ENCODE measurements at places on chromosomes 7 and 10. TPM values are rescaled to one million over a fixed set of nuclear protein-coding genes. Genes with fewer than 3 reads are reported as not detected.

Gene FAM25G
- not detected for total RNA-seq

Gene GPR26
- not detected for total RNA-seq

Gene PARD3
- total RNA-seq: 37.5 TPM

Gene SFTPA2
- not detected for total RNA-seq

Gene FOXI2
- total RNA-seq: not detected

Gene TNS3
- total RNA-seq: 89.8 TPM

Gene FZD8
- total RNA-seq: 23.0 TPM

Gene NET1
- 95.9 TPM for total RNA-seq

Gene PRR15
- not detected for total RNA-seq

Gene FKBP6
- not detected for total RNA-seq

Gene LRRC18
- total RNA-seq: not detected

DNA sequence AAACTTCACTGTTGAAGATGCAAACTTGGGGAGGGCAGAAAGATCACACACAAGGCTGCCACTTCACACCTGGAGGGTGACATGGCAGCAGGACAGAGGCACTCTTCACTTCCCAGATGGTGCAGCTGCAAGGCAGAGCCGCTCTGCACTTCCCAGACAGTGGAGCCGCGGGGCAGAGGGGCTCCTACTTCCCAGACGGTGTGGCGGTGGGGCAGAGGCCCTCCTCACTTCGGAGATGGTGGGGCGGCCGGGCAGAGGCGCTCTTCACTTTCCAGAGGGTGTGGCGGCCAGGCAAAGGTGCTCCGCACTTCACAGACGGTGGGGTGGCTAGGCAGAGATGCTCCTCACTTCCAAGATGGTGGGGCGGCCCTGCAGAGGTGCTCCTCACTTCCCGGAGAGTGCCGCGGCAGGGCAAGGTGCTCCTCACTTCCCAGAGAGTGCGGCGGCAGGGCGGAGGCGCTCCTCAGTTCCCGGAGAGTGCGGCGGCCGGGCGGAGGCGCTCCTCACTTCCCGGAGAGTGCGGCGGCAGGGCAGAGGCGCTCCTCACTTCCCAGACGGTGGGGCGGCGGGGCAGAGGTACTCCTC lies 58.3 kb upstream of the PPP1R9A start:
- DNase-seq: no peak
- no peak overlapping the region for H3K27ac ChIP-seq
- no peak overlapping the region for H3K4me3 ChIP-seq

DNA sequence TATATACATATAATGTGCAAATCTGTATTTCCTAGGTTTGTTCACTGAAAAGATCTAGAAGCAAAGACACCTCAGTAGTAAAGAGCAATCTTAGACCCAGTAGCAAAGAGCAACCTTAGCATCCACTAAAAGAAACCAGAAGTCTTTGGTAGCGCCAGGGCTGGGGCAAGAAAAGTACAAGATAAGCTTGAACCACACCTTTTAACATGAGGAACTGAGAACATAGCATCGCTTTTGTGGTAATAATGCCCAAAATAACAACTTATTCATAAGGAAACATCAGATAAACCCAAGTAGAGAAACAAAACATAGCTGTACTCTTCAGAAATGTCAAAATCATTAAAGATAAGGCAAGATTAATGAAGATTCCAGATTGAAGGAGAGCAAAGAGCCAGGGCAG lies 173.4 kb downstream of the IMMP2L start:
- H3K4me3 ChIP-seq: no peak overlapping the region
- no peaks in the 10 kb centered on the region for H3K27me3 ChIP-seq
- H3K4me1 ChIP-seq: no peaks in the 10 kb centered on the region
- no peak overlapping the region for H3K27ac ChIP-seq

- H3K27me3 ChIP-seq: no peaks in the 10 kb centered on the region
- H3K4me1 ChIP-seq: no peaks in the 10 kb centered on the region
- no peak overlapping the region for H3K4me3 ChIP-seq
- H3K27ac ChIP-seq: no peak overlapping the region
- H3K36me3 ChIP-seq: no peaks in the 10 kb centered on the region
Observed at GRCh38 chr10:111373696-111374095, 296.9 kb downstream of the ADRA2A start.

- no peaks in the 10 kb centered on the region for H3K27me3 ChIP-seq
- H3K36me3 ChIP-seq: no peaks in the 10 kb centered on the region
- no peak for DNase-seq
- no peak overlapping the region for H3K27ac ChIP-seq
- no peak overlapping the region for H3K4me3 ChIP-seq
Observed at GRCh38 chr7:21550821-21551531, 8.1 kb downstream of the DNAH11 start.

GRCh38 chr10:80277016-80277415 lies 12.4 kb downstream of the MAT1A start:
- H3K27ac ChIP-seq: no peak overlapping the region
- DNase-seq: no peak
- H3K4me3 ChIP-seq: no peak overlapping the region
- no peaks in the 10 kb centered on the region for H3K27me3 ChIP-seq
- no peaks in the 10 kb centered on the region for H3K4me1 ChIP-seq

- no peaks in the 10 kb centered on the region for H3K4me1 ChIP-seq
- no peak overlapping the region for H3K4me3 ChIP-seq
- H3K36me3 ChIP-seq: no peaks in the 10 kb centered on the region
- no peak for DNase-seq
- H3K27me3 ChIP-seq: no peaks in the 10 kb centered on the region
- no peak overlapping the region for H3K27ac ChIP-seq
Observed at GRCh38 chr10:67790534-67791408, 47.2 kb downstream of the DNAJC12 start.

DNA sequence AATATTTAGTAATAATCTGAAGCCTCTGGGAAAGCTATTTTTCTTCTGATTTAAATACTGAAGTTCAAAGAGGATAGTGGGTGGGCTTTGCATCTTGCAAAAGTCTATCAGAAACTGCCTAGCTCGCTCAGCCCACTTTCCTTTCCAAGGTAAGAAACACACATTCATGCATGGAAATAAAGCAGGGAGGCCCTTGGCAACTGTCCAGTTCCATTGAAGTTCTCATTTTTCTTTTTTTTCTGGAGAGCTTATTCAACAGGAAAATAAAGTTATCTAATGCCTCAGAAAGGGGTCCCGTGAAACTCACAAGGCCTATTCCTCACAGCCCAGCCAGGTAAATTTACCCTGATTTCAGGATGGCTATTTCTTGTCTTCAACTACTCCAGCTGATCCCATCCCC lies 654.9 kb downstream of the KCNMA1 start:
- H3K4me3 ChIP-seq: no peak overlapping the region
- H3K27ac ChIP-seq: no peak overlapping the region
- no peaks in the 10 kb centered on the region for H3K36me3 ChIP-seq
- H3K4me1 ChIP-seq: no peaks in the 10 kb centered on the region
- DNase-seq: no peak

DNA sequence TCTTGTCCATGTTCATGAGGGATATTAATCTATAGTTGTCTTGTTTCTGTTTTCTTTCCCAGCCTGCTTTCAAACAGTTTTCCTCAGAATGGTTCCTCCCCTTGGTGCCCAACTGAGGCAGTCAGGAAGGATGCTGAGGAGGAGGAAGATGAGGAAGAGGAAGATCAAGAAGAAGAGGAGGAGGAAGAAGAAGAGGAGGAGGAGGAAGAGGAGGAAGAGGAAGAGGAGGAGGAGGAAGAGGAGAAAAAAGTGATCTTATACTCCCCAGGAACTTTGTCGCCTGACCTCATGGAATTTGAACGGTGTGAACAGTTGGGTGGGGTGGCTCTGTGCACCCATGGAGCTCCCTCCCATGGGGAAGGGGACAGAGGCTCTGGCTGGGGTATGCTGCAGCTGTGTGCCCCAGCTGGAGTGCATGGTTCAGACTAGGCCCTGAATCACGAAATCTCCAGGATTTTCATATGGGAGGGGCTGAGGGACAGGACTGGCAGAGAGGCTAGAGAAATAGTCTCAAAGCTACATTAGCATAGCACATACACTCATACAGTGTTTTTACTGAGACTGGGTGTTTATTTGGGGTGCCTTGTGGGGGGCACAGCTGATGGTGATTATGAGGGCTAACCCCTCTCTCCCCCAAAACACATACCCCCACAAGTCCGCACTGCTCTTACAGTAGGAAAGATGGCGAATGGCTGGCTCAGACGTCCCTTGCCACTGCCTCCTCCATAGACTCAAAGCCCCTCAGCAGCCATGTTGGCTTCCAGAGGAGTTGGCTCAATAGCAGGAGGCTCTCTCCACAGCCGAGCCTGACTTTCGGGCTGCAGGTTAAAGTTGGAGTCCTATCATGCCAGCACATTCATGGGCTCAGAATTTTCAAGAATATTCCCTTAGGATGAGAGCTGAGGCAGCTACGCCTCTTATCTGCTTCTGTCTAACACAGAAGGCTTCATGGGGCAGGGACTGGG lies 11.9 kb downstream of the STRA8 start:
- H3K36me3 ChIP-seq: no peaks in the 10 kb centered on the region
- no peaks in the 10 kb centered on the region for H3K4me1 ChIP-seq
- H3K4me3 ChIP-seq: no peak overlapping the region
- no peaks in the 10 kb centered on the region for H3K27me3 ChIP-seq
- DNase-seq: no peak

DNA sequence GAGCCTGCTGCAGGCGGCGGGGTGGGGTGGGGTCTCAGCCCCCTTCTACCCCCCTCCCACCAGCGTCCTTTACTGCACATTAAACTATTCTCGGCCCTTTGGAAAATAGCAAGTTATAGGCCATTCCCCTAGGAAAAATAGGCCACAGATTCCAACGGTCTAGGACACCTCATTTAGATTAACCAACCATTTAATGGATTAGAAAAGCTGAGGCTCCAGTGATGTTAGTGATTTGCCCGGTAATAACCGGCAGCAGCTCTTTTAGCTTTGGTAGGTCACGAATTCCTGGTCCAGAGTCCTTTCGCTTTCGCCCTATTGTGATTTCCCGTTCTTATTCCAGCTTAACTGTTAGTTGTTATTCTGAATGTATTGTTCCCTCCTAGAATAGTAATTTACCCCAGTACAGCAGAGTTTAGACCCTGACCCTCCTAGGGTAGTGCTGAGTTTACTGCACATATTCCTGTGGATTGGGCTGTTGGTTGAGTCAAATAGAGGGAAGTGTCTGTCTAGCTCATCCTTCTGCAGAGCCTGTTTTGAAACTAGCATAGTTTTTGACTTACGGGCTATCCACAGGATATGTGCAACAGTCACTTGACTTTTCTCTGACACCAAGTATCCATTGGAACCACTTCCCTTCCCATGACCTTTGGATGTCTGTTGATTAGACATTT lies 754 bp downstream of the GSTO1 start:
- H3K36me3 ChIP-seq: peaks cover 10% of the 10 kb centered on the region
- peak overlapping the region; percentile 87 for H3K4me3 ChIP-seq
- no peak for DNase-seq

- no peaks in the 10 kb centered on the region for H3K36me3 ChIP-seq
- no peak overlapping the region for H3K4me3 ChIP-seq
- H3K27ac ChIP-seq: no peak overlapping the region
- no peak for DNase-seq
- H3K27me3 ChIP-seq: no peaks in the 10 kb centered on the region
- H3K4me1 ChIP-seq: no peaks in the 10 kb centered on the region
Observed at GRCh38 chr7:127948930-127949329, 82.3 kb downstream of the LRRC4 start.

GRCh38 chr7:31384466-31384865 lies 43.9 kb upstream of the NEUROD6 start:
- no peaks in the 10 kb centered on the region for H3K36me3 ChIP-seq
- no peak for DNase-seq
- H3K4me3 ChIP-seq: no peak overlapping the region
- no peak overlapping the region for H3K27ac ChIP-seq
- H3K4me1 ChIP-seq: no peaks in the 10 kb centered on the region
- H3K27me3 ChIP-seq: no peaks in the 10 kb centered on the region

- H3K4me1 ChIP-seq: peaks cover 7% of the 10 kb centered on the region
- H3K36me3 ChIP-seq: no peaks in the 10 kb centered on the region
- H3K27me3 ChIP-seq: no peaks in the 10 kb centered on the region
- H3K4me3 ChIP-seq: peak overlapping the region; percentile 98
- peak overlapping the region; percentile 97 for H3K27ac ChIP-seq
- DNase-seq: no peak
Observed at GRCh38 chr10:91799612-91799975, 1.4 kb downstream of the TNKS2 start.

DNA sequence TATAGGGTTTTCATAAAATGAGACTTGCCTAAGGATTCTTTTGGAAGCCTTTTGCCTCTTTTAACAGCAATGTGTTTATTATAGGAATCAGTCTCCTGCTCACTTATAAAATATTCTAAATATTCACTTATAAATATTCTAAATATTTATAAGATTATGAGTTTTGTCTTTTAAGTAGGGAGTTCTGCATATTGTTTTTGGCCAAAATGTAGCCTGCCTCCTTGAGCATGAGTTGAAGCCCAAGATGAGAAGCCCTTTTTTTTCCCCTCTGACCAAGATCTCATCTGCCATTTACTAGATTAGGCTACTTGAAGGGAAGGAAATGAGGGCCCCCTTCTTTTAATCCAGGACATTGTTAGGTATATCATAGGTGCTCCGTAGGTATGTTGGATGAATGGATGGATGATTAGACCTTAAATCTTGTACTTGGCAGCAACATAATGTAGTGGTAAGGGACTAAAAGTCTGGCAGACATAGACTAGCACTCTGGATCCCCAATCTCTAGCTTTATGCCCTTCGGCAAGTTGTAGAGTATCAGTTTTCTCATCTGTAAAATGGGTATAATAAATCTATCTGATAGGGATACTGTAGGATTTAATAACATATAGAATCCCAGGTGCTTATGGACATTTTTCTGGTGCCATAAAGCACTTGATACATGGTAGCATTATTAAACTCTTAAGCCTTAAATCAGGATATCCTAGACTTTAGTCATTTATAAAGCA lies 59.1 kb downstream of the ARID5B start:
- H3K36me3 ChIP-seq: no peaks in the 10 kb centered on the region
- peaks cover 26% of the 10 kb centered on the region for H3K4me1 ChIP-seq
- H3K27ac ChIP-seq: peak overlapping the region; percentile 2
- no peaks in the 10 kb centered on the region for H3K27me3 ChIP-seq
- H3K4me3 ChIP-seq: no peak overlapping the region

DNA sequence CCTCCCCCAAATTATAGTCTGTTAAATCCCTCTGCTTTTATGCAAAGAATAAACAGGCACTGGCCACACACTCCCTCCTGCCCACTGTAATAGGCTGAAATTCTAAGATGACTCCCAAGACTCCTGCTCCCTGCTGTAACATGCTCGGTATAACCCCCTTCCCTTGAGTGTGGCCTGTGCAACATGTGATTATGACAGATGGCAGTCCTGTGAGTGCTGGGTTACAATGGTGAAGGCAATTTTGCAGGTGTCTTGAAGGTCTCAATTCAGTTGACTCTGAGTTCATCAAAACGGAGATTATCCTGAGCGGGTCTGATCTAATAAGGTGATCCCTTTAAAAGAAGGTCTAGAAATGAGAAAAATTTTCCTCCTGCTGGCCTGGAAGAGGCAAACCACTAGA lies 55.9 kb downstream of the CREB3L2 start:
- no peak for DNase-seq
- peaks cover 15% of the 10 kb centered on the region for H3K4me1 ChIP-seq
- no peak overlapping the region for H3K4me3 ChIP-seq
- H3K27ac ChIP-seq: peak overlapping the region; percentile 86
- no peaks in the 10 kb centered on the region for H3K36me3 ChIP-seq

DNA sequence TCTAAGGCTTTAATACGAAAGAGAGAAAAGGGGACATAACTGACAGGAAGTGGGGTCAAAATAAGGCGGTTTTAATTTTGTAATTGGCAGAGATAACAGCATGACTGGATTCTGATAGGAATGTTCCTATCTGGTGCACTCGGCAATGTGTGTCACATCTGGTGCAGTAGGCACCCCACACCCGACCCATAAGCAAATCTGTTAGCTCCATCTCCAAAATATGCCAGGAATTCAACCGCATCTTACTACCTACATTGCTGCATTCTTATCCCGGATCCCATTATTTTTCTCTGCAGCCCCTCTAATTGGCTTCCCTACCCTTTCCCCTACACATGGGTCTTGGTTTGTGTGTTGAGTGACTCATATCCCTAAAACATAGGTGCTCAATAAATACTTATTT lies 19.1 kb upstream of the GALNT11 start:
- no peaks in the 10 kb centered on the region for H3K36me3 ChIP-seq
- DNase-seq: no peak
- H3K27me3 ChIP-seq: no peaks in the 10 kb centered on the region
- no peaks in the 10 kb centered on the region for H3K4me1 ChIP-seq
